ENCODE measurements at places on chromosomes 5 and 9.

DNA sequence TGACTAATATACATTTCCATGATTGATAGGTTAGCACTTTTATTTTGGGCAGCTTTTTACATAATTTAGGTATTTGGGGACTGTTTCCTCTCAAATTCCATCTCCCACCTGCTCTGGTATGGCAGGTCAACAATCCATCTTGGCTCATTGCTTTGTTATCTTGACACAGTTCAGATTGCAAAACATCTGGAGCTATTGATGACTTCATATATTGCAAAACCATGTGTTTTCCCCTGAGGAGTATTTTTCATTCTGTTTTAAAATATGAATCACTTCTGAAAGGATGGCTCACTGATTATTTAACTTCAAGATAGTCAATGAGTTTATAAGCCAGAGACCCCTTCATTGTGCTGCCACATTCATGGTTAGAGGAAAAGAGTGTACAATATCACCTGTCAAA is 1206.0 kb upstream of the C9orf72 start:
- no peak for DNase-seq
- no peaks in the 10 kb centered on the region for H3K27me3 ChIP-seq
- no peak overlapping the region for H3K4me3 ChIP-seq
- no peaks in the 10 kb centered on the region for H3K36me3 ChIP-seq

DNA sequence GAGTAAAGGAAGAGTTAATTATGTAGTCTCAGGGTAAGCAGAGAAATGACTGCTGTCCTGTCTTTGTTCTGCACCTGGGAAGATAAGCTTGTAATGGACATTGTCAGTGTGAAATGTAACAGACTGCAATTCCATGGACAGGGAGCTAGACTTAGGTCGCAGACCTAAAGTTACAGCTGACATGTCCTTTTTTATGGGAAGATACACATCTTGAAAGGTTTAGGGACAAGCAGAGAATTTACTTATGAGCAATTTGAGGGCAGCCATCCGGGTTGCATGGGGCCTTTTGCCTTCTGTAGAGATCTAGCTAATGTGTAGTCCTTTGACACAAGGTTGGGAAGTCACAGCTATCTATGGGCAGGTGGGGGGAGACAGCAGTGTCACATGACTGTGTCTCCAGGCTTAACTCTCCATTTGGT is 85.7 kb downstream of the SERINC5 start:
- no peak for DNase-seq
- H3K27me3 ChIP-seq = no peaks in the 10 kb centered on the region
- H3K4me3 ChIP-seq = no peak overlapping the region
- peaks cover 9% of the 10 kb centered on the region for H3K4me1 ChIP-seq

GRCh38 chr5:25285136-25285535 is 640.4 kb upstream of the CDH10 start:
- no peaks in the 10 kb centered on the region for H3K36me3 ChIP-seq
- no peak overlapping the region for H3K27ac ChIP-seq
- H3K27me3 ChIP-seq = no peaks in the 10 kb centered on the region
- H3K4me3 ChIP-seq = no peak overlapping the region
- DNase-seq = no peak
- H3K4me1 ChIP-seq = no peaks in the 10 kb centered on the region

GRCh38 chr5:17952231-17952630 is 318.0 kb downstream of the TAF11L14 start:
- no peak for DNase-seq
- H3K4me3 ChIP-seq = no peak overlapping the region
- no peaks in the 10 kb centered on the region for H3K27me3 ChIP-seq
- no peaks in the 10 kb centered on the region for H3K4me1 ChIP-seq
- H3K36me3 ChIP-seq = no peaks in the 10 kb centered on the region

GRCh38 chr5:83488271-83488670 is 16.7 kb downstream of the VCAN start:
- no peaks in the 10 kb centered on the region for H3K27me3 ChIP-seq
- no peak for DNase-seq
- H3K4me1 ChIP-seq = peaks cover 33% of the 10 kb centered on the region

- H3K36me3 ChIP-seq = no peaks in the 10 kb centered on the region
- no peak for DNase-seq
- H3K27ac ChIP-seq = no peak overlapping the region
Measured at GRCh38 chr5:158368686-158369085, 509.7 kb upstream of the CLINT1 start.

DNA sequence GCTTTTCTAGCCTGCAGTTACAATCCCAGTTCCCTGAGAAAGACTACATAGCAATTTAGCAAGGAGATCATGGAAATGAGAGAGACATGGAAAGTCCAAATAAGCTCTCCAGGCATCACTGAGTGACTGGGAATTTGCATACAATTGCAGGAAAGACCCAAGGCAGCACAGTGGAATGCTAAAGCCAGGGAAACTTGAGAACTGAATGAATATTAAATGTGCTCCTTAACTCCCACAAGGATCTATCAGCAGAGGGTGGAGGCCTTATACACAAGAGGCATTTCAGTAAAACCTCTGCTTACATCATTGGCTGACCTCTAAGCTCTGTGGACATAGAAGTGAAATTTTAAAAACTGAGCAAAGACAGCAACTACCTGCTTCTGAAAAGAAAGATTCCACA is 355.6 kb upstream of the DAB2 start:
- no peak overlapping the region for H3K4me3 ChIP-seq
- DNase-seq = no peak
- H3K36me3 ChIP-seq = no peaks in the 10 kb centered on the region
- no peaks in the 10 kb centered on the region for H3K4me1 ChIP-seq
- no peaks in the 10 kb centered on the region for H3K27me3 ChIP-seq

DNA sequence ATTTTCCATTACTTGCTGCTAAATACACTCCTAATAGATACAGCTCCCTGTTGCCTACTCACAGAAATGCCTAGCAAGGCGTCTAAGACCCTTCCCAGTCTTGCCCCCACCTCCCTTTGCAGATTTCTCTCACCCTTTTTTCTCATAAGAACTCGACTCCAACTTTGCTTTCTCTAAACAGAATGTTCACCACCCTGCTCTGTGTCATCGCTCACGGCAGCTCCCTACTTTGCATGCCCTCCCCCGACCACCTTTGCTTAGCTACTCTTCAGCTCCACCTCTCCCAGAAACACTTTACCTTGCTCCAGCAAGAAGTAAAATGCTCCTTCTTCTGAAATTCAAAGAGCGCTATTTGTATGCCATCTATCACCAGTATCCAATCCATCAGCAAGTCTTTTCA is 15.2 kb upstream of the PPP1R2B start:
- H3K36me3 ChIP-seq = no peaks in the 10 kb centered on the region
- H3K27me3 ChIP-seq = no peaks in the 10 kb centered on the region
- DNase-seq = no peak
- no peak overlapping the region for H3K4me3 ChIP-seq
- no peaks in the 10 kb centered on the region for H3K4me1 ChIP-seq
- H3K27ac ChIP-seq = no peak overlapping the region

- no peaks in the 10 kb centered on the region for H3K27me3 ChIP-seq
- H3K4me1 ChIP-seq = peaks cover 37% of the 10 kb centered on the region
- H3K4me3 ChIP-seq = peak overlapping the region; percentile 14
- peak; percentile 57 for DNase-seq
- H3K36me3 ChIP-seq = no peaks in the 10 kb centered on the region
- H3K27ac ChIP-seq = peak overlapping the region; percentile 76
Measured at GRCh38 chr5:54738118-54738972, 220.8 kb downstream of the SNX18 start.

DNA sequence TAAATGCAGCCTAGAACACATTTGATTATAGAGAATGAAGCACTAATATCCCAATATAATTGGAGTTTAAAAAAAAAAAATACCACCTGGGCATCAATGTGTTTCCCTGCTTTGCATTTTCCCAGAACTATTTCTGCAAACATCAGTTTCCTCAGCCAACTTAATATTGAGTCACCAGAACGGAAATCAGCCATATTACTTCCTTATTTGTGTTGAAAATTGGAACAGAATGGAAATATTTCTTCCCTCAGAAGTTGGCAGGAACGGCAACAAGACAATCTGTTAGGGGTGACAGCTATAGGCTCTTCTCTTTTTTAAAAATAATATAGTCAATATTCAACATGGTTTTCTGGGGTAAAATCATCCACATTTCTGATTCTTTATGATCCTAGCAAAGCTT is 4.0 kb downstream of the MFAP3 start:
- DNase-seq = peak; percentile 39
- H3K4me3 ChIP-seq = no peak overlapping the region
- H3K4me1 ChIP-seq = peaks cover 23% of the 10 kb centered on the region
- no peak overlapping the region for H3K27ac ChIP-seq
- no peaks in the 10 kb centered on the region for H3K27me3 ChIP-seq
- H3K36me3 ChIP-seq = peaks cover 18% of the 10 kb centered on the region

Measured in CD14-positive monocyte (primary cell).